ENCODE measurements at places on chromosomes 12 and 14.

DNA sequence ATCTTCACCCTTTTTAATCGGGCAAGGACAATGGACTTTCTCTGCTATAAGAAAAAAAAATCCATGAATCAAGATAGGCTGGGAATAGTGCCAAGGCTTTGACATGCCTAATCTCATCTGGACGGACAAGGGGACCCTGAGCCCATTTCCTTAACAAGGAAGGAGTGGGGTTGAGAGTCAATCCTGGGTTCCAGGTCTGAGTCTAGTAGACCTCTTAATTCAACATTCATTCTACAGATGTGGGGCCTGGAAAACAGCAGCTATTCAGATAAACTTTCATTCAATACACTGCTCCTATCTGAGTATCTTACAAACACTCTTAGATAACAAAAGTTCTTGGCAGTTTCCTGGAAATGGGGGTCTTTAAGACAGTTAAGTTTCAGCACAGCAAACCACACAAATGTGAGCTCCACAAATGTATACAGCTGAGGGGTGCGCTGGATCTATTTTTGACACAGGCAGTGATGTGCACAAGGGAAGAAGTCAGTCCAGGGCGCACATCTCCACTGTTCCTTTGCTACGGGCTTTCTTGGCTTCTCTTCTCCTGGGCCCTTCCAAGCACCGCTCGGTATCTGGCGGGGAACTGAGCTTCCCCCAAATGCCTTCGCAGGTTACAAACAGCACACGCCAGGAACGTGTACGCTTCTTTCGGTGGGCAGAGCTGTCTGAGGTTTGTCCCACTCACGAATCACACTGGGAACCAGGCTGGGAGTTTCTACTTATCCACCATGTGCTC is 82.2 kb upstream of the GPR68 start:
- DNase-seq: no peak

DNA sequence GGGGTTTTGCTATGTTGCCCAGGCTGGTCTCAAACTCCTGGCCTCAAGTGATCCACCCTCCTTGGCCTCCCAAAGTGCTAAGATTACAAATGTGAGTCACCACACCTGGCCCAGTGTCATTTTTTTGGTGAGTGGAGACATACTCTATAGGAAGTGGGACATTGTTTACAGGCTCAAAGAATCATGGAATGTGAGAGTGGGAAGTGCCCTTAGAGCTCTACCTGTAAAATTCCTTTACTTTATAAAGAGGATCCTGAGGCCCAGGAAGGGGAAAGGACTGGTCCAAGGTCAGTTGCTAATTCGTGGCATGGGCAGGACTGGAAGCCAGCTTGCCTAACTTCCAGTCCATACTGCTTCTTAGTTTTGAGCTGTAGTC is 8.7 kb upstream of the ADCK1 start:
- no peak for DNase-seq

GRCh38 chr14:73752297-73752992 is 38.3 kb upstream of the PNMA1 start:
- no peak for DNase-seq

GRCh38 chr12:23523339-23523738 is 426.1 kb downstream of the SOX5 start:
- no peak for DNase-seq
